ENCODE measurements at places on chromosomes 3 and 15.

DNA sequence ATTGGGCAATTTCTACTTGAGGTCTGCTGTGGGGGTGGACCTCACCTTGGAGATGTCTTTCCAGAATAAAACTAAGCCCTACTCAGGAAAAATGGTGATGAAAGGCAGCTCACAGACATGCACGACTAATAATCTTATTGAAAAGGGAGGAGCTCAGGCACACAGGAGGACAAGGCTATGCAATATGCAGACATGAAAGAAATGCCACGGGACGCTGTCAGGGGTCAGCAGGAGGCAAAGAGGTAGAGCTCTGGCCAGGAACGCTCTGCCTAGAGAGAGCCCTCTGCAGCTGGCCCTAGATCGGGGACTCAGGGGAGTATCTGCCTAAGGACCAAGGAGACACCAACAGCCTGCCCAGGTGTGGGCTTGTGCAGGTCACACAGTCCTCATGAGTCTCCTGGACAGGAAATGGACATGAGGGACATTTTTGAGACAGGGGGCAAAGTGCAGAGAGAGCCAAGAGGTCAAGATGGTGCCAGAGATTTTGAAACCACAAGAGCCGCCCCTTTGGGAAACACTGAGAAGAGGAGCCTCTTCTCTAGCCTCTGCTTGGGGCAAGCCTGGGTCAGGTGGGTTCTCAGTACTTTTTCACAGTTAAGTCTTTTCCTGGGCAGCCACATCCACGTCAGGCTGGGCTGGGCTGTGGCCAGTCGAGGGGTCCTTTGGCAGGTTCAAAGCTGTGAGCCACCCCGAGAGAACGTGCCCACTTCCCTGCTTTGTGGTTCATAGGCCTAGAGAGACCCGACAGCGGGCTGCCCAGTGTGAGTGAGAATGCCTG lies 23.2 kb downstream of the EAF1 start:
- DNase-seq: no peak

DNA sequence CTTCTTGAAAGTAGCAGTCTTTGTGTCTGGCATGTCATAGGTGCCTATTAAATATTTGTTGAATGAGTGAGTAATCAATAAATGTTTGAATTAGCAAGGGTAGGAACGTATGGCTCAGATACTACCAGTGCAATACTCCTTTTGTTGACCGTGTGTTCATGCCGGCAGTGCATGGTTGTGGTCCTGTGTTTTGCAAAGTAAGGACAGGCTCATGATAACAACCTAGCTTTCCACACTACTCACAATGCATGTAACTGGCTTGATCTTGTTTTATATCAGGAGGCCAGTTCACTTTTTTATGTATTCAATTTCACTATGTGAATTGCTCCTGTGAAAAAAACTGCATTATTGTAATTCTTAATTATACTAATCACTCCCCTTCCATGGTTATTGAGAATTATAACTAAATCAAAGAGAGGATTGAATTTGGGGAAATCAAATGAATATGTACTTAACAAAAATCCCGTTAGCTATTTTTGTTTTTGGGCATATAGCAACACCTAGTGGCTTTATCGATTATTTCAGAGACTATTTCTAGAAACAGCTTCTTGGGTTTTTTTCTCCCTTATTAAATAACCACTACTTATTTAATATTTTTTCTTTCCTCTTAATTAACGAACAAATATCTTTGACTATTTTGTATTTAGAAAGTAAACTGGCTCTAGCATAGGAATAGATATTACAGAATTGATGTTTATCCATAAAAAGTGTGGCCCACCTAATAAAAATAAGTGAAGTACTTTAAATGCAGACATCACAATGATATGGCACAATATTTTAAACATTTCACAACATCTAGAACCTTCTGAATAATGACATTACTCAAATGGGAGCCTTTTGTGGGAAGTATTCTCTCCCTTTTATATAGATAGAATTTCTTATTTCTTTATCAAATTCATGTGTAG lies 218.5 kb downstream of the BBX start:
- no peak for DNase-seq

DNA sequence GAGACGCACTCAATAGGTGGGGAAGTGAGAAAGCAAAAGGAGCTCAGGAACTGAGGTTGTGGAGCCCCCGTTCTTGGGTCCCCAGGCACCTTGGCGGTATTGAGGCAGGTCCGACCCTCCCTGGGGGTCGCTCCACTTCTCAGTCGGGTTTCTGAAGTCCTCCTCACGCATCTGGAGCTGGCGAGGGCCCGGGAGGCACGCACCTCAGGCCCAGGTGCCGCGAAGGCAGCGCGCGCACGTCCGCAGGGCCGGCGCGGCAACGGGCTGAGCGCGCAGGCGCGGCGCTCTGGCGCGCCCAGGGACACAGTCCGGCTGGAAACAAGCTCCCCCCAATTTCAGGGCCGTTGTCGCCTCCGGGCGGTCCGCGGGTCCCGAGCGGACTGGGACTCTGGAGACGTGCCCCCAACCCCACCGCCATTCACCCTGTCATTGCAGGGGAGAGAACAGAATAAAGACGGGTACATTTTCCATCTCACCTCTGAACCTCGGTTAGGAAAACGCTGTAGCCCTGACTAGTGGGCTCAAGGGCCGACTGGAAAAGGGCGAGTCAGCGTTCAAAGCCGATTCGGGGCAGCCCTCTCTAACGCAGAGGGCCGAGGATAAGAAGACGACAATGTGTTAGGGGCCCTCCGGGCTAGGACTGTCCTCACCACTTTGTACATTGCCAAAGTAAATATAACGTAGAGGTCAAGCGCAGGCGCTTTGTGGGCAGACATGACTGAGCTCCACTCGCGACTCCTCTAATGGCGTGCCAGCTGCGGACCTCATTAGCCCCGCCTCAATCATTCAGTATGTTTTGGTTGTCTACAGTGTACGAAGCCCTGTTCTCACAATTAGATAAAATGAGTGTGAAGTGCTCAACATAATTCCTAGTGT lies at the start of gene ZNF770:
ZNF770 (minus strand) TSS at position 261 of the 876 bp plus-strand sequence. CDS start 4,853 bp downstream, outside the sequence.
- DNase-seq: peak; percentile 81

- DNase-seq: no peak
These were observed 462.2 kb upstream of the SUCLG2 start for GRCh38 chr3:68116580-68116979.

GRCh38 chr3:7075901-7076300 lies 215.0 kb downstream of the GRM7 start:
- no peak for DNase-seq

DNA sequence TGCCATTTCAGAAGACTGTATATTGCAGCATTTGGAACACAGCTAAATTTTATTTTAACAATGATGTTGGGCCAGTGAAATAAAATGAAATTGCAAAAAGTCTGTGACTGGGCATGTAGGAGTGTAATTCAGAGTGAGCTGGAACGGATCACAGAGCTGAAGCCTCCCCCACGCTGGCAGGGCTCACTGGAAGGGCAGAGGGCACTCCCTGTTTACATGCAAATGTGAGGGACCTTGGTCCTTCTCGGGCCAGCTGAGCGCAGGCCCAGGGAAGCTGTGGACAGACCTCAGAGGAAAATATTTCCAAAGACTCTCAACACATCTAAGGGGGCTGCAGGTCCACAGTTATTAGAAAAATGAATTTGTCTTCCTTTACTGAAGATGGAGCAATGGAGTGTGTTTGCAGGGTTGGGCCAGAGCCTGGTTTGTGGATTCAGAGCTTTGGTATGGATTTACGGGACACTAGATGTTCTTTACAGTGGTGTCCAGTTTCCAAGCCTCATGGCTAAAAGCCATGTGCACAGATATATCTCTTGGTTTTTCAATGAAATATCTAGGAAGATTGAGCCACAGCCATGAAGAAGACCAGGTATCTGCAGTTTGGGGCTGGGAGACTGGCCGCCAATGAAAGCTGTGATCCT lies 32.0 kb downstream of the TRPM1 start:
- DNase-seq: no peak

- no peak for DNase-seq
These were observed 51.9 kb downstream of the GOLM2 start for GRCh38 chr15:44340410-44340809.

- DNase-seq: no peak
These were observed 333.7 kb downstream of the ROBO2 start for GRCh38 chr3:77373619-77374018.

All from stimulated activated CD4-positive, alpha-beta T cell treated with anti-CD3 and anti-CD28 coated beads, Interleukin-2, amount 100 ng/mL, for 24 hours (primary cell).